Right renal cortex interstitium (tissue), 3 donors: ENCODE measurements at places on chromosomes 12 and 14.

DNA sequence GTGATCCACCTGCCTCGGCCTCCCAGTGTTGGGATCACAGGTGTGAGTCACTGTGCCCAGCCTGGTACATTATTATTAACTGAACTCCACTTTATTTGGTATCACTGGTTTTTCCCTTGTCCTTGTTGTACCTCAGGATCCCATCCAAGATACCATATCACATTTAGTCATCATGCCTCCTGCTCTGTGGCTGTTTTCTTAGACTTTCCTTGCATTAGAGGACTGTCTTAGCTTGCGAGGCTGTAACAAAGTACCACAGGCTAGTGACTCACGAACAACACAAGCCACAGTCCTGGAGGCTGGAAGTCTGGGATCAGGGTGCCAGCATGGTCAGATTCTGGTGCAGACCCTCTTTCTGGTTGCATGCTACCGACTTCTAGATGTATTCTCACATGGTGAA lies 12.2 kb downstream of the KLC1 start:
- no peak for DNase-seq

GRCh38 chr12:83818881-83819280 lies 1093.7 kb downstream of the SLC6A15 start:
- no peak for DNase-seq

- no peak for DNase-seq
These were observed 130.8 kb downstream of the PHLDA1 start for GRCh38 chr12:75900781-75901254.

DNA sequence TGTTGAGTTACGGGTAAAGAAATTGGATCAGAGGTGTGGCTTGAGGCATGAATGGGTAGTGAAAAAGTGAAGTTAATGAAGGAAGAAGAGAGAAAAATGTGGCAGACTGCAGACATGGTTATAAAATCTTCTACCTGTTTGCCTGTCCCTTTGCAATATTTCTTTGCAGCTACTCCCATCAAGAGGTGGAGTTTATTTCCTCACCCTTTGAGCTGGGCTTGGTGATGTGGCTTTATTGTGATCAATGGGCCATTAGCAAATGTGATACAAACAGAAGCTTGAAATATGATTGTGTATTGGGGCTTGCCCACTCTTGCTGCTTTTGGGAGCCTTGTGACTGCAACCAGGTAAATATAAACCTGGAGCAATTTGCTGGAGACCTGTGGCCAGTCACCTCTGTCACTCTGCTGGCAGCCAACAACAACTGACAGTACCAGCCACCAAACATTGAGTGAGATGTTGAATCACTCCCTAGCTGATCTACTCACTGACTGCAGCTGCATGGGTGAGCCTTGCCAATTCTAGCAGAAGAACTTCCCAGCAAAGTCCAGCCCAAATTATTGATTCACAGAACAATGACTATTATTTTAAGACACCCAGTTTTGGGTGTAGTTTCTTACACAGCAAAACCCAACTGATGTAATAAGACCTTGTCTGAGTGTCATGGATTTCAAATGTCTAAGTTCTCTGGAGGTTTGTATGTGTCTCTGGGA lies 151.0 kb upstream of the ATP2B1 start:
- no peak for DNase-seq

DNA sequence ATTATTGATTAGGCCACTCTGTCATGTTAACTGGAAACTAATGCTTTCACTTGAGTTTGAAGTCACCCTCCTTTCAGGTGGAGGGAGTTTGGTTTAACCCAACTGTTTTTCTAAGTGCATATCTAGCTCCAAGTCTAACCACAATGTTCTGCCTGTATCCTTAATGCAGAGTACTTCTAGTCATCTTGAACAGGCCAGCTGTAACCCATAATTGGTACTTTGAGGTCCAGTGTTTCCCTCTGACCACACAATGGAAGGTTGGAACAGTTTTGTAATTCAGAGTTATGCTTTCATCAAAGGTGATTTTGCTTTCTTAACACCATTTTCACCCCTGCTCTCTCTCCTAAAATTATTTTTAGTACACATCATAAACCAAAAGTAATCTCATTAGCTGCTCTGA lies 237.2 kb upstream of the DCN start:
- no peak for DNase-seq

GRCh38 chr14:31239741-31240140 lies 32.1 kb upstream of the HECTD1 start:
- no peak for DNase-seq

DNA sequence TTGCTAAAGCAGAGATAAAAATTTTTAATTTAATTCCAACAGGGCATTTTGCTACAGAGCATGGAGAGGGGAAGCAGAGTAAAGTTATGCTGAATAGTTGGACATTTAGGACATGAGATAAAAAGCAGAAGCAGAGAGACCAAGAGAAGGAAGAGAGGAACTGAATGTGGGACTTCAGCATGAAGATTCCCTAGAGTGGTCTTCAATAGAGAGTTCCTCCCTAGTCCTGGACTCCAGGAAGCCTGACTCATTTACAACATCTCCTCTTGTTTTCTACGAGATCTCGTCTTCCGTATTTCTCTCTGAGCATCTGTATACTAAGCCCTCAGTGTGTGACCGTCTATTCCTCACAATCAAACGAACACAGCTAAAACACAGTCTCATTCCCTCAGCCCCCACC lies 35.2 kb upstream of the IFT81 start:
- DNase-seq, result no peak

- no peak for DNase-seq
These were observed 193.6 kb upstream of the RASSF8 start for GRCh38 chr12:25764892-25765291.

DNA sequence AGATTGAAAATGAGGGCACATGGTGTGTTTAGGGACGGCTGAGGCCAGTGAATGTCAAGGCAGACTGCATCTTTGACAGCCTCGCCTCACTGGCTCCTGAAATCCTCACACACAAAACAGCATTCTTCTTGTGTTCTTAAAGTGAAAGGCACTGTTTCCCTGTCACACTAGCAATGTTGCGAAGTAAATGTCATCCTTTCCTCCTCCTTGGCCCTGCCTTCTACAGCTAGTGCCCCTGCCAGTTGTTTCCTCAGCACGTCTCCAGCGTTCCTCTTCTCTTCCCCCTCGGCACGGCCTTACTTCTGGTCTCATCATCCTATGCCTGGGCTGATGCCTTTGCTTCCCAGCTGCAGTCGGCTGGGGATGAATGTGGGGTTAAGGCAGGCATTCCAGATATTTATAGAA lies 129.4 kb upstream of the DNM1L start:
- no peak for DNase-seq

DNA sequence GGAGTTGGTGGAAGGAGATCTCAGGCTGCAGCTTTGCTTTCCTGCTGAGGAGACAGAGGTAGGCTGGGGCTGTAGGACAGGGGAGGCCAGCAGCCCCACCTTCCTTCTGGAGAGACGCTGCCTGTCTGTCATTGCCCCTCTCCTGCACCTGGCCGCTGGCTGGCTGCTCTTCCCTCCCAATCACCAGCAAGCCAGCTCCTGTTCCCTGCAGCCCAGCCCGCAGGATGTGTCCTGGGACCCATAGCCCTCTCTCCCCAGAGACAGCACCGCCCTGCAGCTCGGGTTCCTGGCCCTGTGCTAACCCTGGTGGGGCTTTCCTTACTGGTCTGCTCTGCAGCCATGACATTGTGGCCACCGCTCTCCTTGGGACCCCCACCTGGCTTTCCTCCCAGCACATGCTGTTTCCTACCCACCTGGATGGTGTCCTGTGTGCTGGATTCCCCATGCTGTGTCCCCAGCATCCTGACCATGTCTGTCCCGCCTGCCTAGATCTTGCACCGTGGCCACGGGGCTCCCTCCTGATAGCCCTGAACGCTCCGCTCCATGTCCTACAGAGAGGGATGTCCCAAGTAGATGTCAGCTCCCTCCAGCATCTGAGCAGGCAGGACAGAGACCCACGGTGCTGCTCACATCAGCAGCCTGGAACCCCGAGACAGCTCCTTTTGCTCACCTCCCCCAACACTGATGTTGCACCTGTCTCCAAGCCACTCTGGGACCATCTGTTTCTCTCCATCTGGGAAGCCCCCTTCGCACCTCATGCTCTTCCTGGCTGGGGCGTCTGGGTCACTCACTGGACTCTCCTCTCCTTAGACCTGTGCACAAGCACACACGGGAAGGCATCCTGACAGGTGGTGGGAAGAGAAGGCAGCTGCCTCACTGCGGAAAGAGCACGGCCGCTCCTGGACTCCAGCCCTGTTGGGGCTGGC lies 1.1 kb upstream of the MTA1 start:
- DNase-seq, result no peak

DNA sequence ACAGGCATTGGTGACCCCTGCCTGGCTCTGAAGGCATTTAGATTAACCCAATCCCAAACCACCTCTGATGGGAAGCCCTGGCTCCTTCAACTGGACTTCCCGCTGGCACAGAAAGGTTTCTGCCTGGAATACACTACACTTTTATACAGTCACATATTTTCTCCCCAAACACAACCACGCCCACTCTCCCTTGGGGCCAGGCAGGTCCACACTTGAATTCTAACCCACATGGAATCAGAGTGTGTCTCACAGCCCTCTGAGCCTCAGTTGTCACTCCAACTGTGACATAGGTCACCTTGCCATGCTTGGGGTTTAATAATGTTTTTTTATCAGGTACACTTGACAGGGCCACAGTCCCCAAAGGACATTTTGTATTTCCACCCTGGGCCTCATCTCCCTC lies 368.6 kb downstream of the BCL11B start:
- no peak for DNase-seq

DNA sequence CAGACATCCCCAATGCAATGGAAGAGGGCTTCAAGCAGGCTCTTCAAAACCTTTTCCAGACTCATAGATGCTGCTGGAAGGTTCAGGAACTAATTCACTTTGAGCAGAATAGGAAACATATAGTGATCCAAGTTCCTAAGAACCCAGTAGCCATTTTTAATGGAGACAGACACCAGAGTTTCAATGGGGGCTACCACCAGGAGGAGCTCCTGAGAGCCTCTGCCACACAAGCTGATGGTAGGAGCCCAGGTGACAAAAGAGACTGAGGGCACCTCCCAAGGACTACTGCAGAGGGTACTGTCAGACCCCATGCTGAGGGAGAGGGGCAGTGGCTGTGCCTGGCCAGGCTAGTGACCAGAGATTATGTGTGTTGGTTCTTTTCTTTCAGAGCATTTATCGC lies 45.9 kb downstream of the IFNG start:
- DNase-seq, result no peak

DNA sequence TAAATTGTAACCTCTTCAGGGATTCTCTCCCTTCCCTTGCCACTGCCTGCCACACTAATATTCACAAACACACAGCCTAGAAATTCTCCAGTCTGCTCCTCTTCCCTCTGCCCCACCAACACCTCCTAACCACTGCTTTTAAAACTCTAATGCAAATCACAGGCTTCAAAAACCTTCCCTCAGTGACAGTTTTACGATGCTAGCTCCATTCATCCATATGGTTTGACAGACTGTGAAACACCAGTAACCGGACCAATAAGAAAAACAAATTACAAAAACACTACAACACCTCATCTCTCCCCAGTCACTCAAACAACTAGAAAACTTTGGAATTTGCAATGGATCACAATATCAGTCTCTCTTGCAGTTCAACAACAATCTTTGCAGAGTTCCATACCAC lies 5.7 kb downstream of the DPF3 start:
- DNase-seq, result no peak

DNA sequence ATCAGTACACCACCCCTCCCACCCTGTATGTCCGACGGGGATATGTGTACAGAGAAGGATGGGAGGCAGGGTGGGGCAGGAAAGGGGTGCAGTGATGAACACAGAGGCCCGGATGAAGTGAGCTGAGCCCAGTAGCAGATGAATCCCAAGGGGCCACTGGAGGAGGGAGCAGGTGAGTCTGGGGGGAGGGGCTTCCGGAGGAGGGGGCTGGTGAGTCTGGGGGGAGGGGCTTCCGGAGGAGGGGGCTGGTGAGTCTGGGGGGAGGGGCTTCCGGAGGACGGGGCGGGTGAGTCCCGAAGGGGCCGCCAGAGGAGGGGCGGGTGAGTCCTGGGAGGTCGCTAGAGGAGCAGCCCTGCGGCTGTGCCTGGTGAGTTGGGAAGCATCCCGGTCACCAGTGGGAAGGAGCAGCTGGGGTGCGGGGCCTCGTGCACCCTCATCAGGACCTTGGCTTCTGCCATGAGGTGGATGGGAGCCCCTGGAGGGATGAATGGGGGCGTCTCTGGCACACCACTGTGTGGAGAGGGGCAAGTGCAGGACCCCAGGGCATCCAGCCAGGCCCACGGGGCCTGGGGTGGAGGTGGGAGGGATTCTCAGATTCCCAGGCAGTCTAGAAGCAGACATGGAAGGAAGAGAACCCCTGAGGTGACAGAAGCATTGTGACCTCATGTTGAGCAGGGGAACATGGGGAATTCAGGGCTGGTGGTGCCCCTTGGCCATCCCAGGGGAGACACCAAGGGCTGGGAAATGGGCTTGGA lies 14.0 kb downstream of the BEGAIN start:
- no peak for DNase-seq
